ENCODE measurements at places on chromosomes 4 and X.

GRCh38 chr4:151718984-151719955, 41.5 kb downstream of the GATB start:
- DNase-seq = no peak

GRCh38 chr4:101200561-101200960, 146.8 kb downstream of the PPP3CA start:
- no peak for DNase-seq

GRCh38 chrX:9183481-9183880, 149.6 kb upstream of the FAM9B start:
- no peak for DNase-seq

DNA sequence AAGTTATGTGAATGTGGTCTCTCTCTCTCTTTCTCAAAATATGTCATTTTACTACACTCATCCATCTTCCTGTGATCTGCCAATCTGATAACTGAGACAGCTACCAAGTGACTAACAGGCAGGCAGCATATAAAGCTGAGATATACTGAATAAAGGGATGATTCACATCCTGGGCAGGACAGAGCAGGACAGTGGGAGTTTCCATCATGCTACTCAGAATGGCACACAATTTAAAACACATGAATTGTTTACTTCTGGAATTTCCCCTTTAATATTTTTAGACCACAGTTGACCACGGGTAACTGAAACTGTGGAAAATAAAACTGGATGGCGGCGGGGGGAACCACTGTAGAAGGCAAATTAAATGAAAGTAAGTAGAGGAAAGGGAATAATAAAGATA, 58.6 kb upstream of the DCTD start:
- DNase-seq = no peak

DNA sequence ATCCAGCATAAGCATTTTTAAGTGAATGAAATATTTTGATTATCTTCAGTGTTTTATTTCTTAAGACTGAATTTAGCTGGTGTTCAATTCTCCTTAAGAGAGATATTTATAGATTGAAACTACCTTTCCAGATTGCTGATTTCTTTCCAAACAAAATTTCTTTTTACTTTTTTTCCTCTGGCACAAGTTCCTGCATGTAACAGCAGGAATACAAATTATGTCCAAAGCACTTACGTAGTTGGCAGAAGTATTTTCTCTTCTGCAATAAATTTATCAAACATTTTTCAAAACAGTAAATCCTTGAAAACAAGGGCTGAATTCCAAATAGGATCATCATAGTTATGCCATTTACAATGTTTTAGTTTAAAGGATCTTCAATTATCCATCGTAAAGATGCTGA, 412.6 kb downstream of the IQCM start:
- DNase-seq = no peak

GRCh38 chrX:45766981-45767501, 566.4 kb upstream of the DIPK2B start:
- no peak for DNase-seq

DNA sequence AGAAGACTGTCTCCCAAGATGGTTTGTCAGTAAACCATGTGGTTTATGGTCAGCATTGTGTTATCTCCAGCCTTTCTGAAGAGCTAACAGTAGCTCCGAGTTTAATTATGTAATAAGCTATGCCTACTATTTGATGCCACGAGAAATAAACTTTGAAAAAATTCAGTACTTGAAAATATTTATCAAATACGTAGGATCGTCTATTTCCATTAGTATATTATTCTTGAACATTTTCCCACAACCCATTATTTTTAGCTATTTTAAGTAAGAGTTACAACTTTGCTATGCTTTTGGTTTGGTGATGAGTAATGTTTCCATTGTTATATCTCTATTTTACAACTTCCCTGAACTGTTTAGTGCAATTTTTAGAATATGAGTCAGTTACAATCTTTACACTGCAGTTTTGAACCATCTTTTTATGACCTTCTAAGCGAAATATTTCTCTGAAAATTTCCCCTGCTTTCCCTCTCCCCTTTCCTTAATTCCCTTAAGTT, 44.5 kb upstream of the TRIM2 start:
- no peak for DNase-seq

DNA sequence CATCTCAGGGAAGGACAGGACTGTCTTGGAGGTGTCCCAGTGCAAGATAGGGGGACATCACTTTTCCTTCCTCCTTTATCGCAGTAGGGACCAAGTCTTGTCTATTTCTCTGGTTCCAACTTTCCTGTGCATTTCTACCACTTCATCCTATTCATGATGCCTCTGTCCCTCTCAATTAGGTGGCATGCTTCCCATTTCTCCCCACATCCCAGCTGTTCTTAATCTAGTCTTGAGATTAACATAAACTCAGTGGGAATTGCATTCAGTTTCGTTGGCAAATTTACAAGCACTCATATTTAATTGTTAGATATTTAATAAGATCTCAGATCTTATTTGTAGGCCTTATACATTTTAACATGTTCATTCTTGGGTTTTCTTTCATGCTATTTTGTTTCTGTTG, 15.7 kb upstream of the ODAM start:
- DNase-seq = no peak

- DNase-seq = no peak
Observed at GRCh38 chr4:93648258-93648657, 180.3 kb upstream of the ATOH1 start.

DNA sequence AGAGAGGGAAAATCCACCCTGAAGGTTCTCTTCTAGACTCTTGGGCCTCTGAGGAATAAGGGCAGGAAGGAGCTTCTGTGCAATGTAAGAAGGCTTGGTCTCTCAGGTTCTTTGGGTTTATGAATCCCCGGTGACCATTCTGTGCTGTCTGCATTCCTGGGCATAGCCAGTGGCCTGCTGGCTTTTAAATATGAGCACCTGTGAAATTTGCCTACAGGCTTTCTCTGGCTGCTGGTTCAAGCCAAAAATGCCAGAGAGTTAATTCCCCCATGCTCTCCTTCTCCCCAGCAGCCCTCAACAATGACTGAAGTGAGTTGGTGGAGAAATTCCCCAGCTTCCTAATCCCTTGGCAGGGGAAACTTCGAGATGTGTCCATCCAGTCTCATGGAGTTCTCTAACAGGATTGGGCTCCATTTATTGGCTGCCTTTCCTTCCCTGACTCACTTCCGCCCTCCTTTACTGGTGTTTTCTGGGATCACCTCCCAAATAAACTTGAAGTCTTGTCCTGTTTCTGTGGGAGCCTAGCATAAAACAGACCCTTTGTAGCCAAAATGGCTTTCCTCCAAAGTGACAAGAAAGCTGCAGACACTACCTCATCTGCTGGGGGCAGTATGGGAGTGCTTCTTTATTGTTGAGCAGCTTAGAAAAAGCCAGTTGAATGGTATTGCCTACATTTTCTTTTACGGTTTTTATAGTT, 179.4 kb upstream of the CASK start:
- DNase-seq = no peak

DNA sequence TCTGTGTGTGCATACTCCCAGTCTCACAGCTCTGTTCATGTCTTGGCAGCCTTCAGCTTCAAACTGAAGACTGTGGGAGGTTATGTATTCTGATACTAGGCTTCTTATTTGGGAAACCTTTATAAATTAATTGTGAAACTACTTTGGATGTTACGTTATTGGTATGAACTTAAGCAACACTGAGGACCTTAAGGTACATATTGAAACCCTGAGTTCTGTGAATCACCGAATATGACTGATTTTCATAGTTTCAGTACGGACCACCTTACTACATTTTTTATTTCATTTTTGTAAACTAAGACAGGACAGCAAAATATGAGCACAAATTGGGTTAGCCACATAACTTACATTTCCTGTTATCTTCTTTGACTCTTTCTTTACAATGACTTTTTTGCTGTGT, 498.4 kb downstream of the PDGFC start:
- DNase-seq = no peak

GRCh38 chr4:29558789-29559188, 1161.4 kb upstream of the PCDH7 start:
- DNase-seq = no peak

DNA sequence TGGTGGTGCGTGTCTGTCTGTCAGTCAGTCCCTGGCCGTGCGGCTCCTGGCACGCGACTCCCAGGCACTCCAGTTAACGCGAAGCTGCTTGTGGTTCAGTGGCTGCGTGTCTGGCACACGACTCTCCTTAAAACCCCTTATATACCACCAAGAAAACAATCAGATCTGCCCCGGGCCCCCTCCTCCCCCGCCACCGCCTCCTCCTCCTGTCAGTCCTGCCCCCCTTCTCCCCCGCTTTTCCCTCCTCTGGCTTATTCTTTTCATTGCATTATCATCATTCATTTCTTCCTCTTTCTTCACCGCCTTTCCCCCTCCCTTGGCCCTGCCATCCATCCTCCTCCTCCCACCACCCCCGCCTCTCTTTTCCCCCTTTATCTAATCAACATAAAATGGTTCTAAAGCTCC, at the start of gene NEUROG2:
TSS of gene NEUROG2 (minus strand) at position 115 of the 405 bp plus-strand sequence. CDS start 705 bp downstream, outside the sequence.
- DNase-seq = no peak

- no peak for DNase-seq
Observed at GRCh38 chr4:25813448-25814106, 49.2 kb downstream of the SEL1L3 start.

DNA sequence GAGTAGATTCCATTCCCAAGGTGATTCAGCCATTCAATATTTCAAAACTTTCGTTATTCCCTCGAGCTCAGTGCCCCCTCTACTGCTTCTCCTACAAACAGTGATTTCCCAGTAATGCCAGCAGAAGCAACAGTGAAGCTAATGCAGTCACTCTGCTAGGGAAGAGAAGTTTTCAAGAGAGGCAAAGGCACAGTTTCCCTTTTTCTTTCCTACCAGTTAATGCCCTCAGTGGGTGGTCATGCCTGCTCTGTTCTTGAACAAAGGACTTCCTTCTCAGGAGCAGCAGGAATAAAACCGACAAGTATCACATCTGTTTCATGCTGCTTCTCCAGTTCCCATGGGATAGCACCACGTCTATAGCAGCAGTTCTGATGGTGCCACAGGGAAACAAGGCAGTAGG, 317.2 kb downstream of the TENM3 start:
- DNase-seq = no peak
